ENCODE measurements at places on chromosomes 3 and 15.

DNA sequence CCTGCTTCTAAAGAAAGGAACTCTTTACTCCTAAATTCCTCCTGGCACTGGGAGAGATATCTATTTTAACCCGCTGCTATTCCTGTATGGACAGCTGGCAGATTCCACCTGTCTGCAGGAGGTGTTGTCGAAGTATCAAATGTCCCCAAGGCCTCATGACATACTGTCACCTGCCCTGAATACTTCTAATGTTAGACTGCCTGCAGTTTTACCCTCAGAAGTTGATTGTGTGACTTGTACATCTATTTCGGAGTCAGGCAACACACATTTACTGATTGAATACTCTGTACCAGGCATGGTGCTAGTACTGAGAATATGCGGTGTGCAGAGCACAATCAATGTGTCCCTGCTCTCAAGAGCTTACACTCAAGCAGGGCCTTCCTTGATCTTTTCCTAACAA, 38.6 kb downstream of the PDZRN3 start:
- no peak overlapping the region for H3K4me3 ChIP-seq
- H3K27me3 ChIP-seq = no peaks in the 10 kb centered on the region
- peaks cover 9% of the 10 kb centered on the region for H3K36me3 ChIP-seq
- DNase-seq = no peak
- H3K4me1 ChIP-seq = no peaks in the 10 kb centered on the region

DNA sequence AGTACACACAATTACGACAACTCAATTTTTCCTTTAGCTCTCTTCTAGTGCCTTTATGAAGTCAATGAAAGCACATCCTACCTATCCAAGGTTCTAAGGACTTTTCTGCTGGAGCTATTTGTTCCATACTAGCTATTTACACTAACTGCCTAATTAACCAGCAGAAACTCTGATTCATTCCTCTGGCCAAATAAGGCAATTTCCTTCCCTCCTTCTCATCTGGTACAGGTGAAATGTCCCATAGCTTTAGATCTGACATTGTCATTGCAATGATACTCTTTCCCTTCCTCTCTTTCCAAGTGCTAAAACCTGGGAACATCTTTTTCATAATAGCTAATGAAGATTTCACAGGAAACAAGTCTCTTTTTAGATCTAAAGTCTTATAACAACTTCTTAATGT, 521.7 kb downstream of the SOX2 start:
- DNase-seq = no peak
- no peaks in the 10 kb centered on the region for H3K27me3 ChIP-seq
- H3K4me1 ChIP-seq = no peaks in the 10 kb centered on the region
- H3K27ac ChIP-seq = no peak overlapping the region
- H3K36me3 ChIP-seq = no peaks in the 10 kb centered on the region

DNA sequence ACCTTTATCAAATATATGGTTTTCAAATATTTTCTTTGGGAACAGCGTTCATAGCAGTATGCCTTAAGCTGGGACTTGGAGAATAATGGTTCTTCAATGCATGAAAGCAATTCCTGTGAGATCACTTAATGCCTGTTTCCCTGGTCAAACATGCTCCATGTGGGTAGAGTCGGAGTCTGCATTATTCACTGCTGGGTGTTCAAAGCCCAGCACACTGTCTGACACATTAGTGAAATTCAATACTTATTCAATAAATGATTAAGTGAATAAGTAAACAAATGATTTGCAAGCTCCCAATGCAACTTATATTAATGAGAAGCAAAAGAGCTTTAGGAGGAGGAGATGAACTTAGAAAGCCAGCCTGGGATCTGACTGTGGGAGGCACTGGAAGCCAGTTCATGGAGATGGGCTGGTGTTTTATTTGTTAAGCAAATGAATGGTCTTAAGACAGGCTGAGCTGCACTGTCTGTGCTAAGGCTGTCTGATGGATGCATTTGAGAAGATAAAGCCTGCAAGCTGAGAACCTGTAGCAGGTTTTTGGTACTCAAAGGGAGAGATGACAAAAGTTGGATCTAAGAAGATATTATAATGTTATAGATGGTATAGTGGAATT, 490.8 kb downstream of the MCTP2 start:
- no peak overlapping the region for H3K4me3 ChIP-seq
- H3K36me3 ChIP-seq = no peaks in the 10 kb centered on the region
- H3K4me1 ChIP-seq = peaks cover 2% of the 10 kb centered on the region
- no peaks in the 10 kb centered on the region for H3K27me3 ChIP-seq

DNA sequence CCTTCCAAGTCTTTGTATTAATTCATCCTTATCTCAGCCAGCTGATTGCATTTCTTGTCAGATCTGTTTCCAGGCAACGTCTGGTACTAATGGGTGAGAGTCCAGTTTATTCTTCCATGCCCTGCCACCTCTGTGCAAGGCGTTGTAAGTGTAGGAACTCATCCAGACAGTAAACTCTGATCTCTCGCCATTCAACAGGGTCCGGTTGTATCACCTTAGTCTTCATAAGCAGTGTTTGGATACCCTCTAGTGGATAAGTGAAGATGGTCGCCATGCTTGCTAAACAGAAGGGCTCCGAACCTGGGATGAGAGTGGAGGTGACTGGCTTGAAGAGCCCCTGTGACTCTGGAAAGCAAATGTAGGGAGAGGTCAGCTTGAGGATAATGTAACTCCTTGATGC, 51.6 kb upstream of the CMTM7 start:
- peak; percentile 62 for DNase-seq
- H3K27ac ChIP-seq = no peak overlapping the region
- no peaks in the 10 kb centered on the region for H3K36me3 ChIP-seq
- H3K27me3 ChIP-seq = no peaks in the 10 kb centered on the region
- H3K4me1 ChIP-seq = peaks cover 14% of the 10 kb centered on the region
- no peak overlapping the region for H3K4me3 ChIP-seq

- no peaks in the 10 kb centered on the region for H3K4me1 ChIP-seq
- H3K4me3 ChIP-seq = no peak overlapping the region
- H3K27ac ChIP-seq = no peak overlapping the region
- H3K36me3 ChIP-seq = no peaks in the 10 kb centered on the region
- no peak for DNase-seq
- H3K27me3 ChIP-seq = no peaks in the 10 kb centered on the region
These were observed 77.0 kb upstream of the PLSCR5 start for GRCh38 chr3:146682171-146682570.

DNA sequence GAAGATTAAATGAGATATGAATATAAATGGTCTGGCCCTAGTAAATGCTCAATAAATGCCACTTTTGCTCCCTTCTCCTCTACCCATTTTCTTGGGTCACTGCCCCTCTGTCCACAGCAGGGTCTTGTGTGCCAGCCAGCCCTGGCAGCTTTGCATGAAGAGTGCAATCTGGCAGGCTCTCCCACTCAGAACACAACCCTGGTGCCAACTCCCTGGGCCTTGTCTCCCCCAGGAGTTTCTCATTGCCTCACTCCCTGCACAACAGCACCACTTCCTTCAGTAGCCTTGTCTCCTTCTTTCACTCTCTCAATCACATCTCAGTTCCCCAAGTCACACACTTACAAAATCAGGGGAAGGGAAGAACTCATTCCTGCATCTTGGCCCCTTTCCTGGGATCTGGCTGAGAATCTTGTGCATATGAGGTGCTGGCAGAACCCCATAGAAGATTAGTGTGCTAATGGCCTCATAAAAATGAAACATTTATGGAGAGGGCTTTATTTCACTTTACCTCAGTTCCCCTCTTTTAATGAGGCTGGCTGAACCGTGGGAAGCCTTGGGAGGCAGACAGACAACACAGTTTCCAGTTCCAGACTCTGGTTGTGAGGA, 445.9 kb upstream of the PROK2 start:
- no peaks in the 10 kb centered on the region for H3K36me3 ChIP-seq
- no peak for DNase-seq
- H3K27ac ChIP-seq = no peak overlapping the region
- H3K4me1 ChIP-seq = no peaks in the 10 kb centered on the region

- no peaks in the 10 kb centered on the region for H3K27me3 ChIP-seq
- no peak for DNase-seq
- no peak overlapping the region for H3K4me3 ChIP-seq
- H3K4me1 ChIP-seq = no peaks in the 10 kb centered on the region
- H3K27ac ChIP-seq = no peak overlapping the region
- H3K36me3 ChIP-seq = no peaks in the 10 kb centered on the region
These were observed 117.9 kb downstream of the MEGF11 start for GRCh38 chr15:66135664-66136063.

- H3K4me3 ChIP-seq = no peak overlapping the region
- no peak for DNase-seq
- H3K27ac ChIP-seq = no peak overlapping the region
- H3K36me3 ChIP-seq = no peaks in the 10 kb centered on the region
These were observed 77.3 kb downstream of the LRTM1 start for GRCh38 chr3:54850484-54851018.

GRCh38 chr3:49020330-49021212, 1.4 kb upstream of the NDUFAF3 start:
- H3K27me3 ChIP-seq = no peaks in the 10 kb centered on the region
- H3K36me3 ChIP-seq = peaks cover 45% of the 10 kb centered on the region
- peak; percentile 65 for DNase-seq
- peak overlapping the region; percentile 74 for H3K4me3 ChIP-seq

DNA sequence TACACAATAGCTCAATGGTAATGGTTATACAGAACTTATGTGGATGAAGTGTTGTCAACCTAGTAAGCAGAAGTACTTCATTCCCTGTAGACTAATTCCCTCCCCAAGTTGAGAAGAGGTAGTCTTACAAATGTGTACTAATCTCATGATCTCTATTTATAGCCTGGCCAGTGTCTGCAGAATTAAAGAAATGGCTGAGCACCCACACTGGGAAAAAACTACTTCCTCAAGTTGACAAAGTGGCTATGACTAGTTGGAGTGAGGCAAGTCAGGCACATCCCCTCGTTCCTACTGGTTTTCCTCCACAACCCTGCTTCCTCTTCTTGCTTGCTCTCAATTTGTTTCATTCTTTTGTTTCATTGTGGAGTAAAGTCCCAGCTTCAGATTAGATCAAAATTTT, 566.7 kb upstream of the ZNF717 start:
- H3K36me3 ChIP-seq = no peaks in the 10 kb centered on the region
- H3K27ac ChIP-seq = no peak overlapping the region
- no peaks in the 10 kb centered on the region for H3K4me1 ChIP-seq

- H3K27me3 ChIP-seq = no peaks in the 10 kb centered on the region
- H3K4me1 ChIP-seq = no peaks in the 10 kb centered on the region
- no peak for DNase-seq
- no peaks in the 10 kb centered on the region for H3K36me3 ChIP-seq
These were observed 883.5 kb downstream of the SI start for GRCh38 chr3:164194842-164195241.

- H3K4me3 ChIP-seq = no peak overlapping the region
- H3K27ac ChIP-seq = no peak overlapping the region
- DNase-seq = no peak
- no peaks in the 10 kb centered on the region for H3K36me3 ChIP-seq
These were observed 144.6 kb downstream of the SHOX2 start for GRCh38 chr3:157961665-157962064.
